Lower lobe of right lung (tissue), 2 donors: ENCODE measurements at places on chromosomes 4 and X. TPM values are rescaled to one million over a fixed set of nuclear protein-coding genes. Genes with fewer than 3 reads are reported as not detected.

Gene OPHN1
- total RNA-seq: 10.7 TPM

DNA sequence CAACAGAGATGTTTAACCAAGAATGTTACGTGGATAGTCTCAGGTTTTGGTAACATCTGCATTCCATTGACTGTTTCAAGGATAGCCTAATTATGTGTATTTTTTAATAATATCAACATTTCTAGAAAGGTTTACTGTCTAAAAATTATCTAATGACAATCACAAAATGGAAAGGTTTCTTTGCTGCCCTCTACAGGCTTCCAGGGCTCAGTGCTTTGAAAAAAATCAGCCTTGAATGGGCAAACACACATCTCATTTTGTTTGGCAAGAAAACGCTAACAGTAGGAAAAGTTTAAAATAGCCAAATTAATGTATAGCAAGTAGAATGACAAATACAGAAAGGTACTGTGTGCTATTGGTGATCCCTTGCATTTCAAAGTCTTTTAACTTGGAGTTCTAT, 223.4 kb upstream of the PRPS2 start:
- no peaks in the 10 kb centered on the region for H3K27me3 ChIP-seq
- no peaks in the 10 kb centered on the region for H3K4me1 ChIP-seq
- H3K4me3 ChIP-seq: no peak overlapping the region
- no peak overlapping the region for H3K27ac ChIP-seq
- H3K36me3 ChIP-seq: no peaks in the 10 kb centered on the region

Gene BEND2
- total RNA-seq: 0.24 TPM

DNA sequence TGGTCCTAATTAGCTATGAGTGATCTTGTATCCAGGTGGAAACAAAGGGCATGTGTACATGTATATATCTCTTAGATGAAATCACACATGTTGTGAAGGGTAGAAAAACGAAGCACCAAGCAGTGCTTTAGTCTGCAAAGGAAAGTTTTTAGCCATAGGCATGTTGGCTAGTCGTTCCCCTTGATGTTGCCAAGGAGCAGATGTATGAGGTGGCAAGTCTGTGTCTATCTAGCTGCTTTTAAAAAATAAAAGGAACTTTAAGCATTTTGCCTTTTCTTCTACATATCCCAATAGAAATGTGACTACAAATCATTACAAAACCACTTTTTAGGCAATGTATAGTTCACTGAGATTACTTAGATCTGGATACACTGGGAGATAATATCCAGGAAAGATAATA, 63.1 kb downstream of the NSUN7 start:
- DNase-seq: no peak
- H3K36me3 ChIP-seq: peaks cover 43% of the 10 kb centered on the region
- no peaks in the 10 kb centered on the region for H3K4me1 ChIP-seq
- H3K27me3 ChIP-seq: no peaks in the 10 kb centered on the region
- peak overlapping the region; percentile 59 for H3K27ac ChIP-seq

- no peaks in the 10 kb centered on the region for H3K27me3 ChIP-seq
- H3K4me3 ChIP-seq: no peak overlapping the region
- H3K36me3 ChIP-seq: no peaks in the 10 kb centered on the region
- H3K4me1 ChIP-seq: no peaks in the 10 kb centered on the region
- DNase-seq: no peak
Observed at GRCh38 chr4:116361790-116362189, 723.6 kb downstream of the TRAM1L1 start.

DNA sequence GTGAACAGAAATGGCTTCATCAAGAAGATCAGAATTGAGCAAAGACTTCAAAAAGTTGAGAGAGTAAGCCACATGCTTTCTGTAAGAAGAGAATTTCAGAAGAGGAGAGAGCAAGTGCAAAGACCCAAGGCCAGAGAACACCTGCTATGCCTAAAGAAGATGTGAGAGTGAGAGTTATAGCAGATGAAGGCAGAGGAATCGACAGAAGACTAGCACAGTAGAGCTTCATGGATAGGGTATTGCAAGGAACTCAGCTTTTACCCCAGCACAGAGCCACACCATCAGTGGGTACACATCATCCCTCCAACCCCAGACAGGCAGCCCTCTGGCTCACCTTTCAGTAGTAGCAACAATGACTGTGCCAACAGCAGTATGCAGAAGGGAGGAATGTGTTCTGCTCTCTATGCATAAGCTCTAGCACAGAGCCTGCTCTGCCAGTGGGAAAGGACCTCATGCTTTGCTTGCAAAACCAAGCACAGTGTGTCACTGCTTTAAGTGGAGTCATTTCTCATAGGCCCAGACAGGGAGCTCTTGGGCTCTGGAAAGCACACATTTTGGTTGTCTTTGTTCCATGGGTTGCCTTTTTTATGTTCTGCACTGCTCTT, 318.6 kb downstream of the NAF1 start:
- no peaks in the 10 kb centered on the region for H3K4me1 ChIP-seq
- no peaks in the 10 kb centered on the region for H3K36me3 ChIP-seq
- no peak overlapping the region for H3K27ac ChIP-seq
- H3K27me3 ChIP-seq: no peaks in the 10 kb centered on the region
- no peak overlapping the region for H3K4me3 ChIP-seq
- no peak for DNase-seq

DNA sequence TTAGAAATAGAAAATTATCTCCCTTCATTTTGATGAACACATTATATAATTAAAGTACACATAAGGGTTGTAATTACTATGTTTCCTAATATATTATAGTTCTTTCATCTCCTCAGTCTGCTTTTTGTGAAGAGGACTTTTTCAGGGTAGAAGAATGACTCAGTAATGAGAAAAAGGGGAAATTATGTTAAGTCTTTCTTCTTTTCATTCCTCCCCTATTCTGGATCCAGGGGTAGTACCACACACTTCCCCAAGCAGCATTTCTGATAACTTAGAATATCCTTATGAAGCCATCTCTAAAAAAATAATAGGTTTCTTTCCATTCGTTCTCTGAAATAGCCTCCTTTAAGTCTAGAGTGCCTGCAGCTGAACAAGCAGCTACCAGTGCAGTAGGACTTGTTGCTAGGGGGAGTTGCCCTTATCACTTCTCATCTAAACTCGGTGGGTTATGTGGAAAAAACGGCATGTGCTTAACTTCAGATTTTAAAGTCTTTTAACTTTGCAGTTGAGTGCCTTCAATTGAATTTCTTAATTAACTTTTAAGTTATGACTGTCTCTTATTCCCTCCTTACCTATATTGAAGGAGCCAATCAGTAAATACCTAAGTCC, 184.8 kb downstream of the ARHGAP24 start:
- DNase-seq: no peak
- no peaks in the 10 kb centered on the region for H3K36me3 ChIP-seq
- H3K4me3 ChIP-seq: no peak overlapping the region
- no peaks in the 10 kb centered on the region for H3K27me3 ChIP-seq

DNA sequence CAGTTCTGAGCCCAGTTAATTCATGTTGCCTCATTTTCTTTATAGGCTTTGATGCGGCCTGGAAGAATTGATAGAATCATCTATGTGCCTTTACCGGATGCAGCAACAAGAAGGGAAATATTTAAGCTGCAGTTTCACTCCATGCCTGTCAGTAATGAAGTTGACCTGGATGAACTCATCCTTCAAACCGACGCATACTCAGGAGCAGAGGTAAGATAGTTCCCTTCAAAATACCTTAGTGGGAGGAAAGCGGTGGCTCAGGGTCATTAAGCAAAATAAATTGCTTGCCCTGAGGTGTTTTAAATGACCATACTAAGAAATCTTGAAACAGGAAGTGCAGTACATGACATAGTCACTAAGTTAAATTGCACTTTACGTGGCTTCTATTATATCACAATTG, 140.6 kb upstream of the SPRY1 start:
- H3K36me3 ChIP-seq: no peaks in the 10 kb centered on the region
- H3K27me3 ChIP-seq: no peaks in the 10 kb centered on the region
- H3K4me1 ChIP-seq: peaks cover 3% of the 10 kb centered on the region
- H3K27ac ChIP-seq: no peak overlapping the region
- no peak overlapping the region for H3K4me3 ChIP-seq
- DNase-seq: no peak

DNA sequence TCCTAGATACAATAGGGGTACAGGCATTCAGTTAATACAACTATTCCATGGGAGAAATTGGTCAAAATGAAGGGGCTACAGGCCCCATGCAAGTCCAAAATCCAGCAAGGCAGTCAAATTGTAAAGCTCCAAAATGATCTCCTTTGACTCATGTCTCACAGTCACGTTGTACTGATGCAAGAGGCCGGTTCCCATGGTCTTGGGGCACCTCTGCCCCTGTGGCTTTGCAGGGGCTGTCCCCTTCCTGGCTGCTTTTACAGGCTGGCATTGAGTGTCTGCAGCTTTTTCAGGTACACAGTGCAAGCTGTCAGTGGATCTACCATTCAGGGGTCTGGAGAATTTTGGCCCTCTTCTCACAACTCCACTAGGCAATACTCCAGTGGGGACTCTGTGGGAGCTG, 12.5 kb upstream of the ASIC5 start:
- no peaks in the 10 kb centered on the region for H3K36me3 ChIP-seq
- H3K27me3 ChIP-seq: no peaks in the 10 kb centered on the region
- H3K4me3 ChIP-seq: no peak overlapping the region
- H3K4me1 ChIP-seq: no peaks in the 10 kb centered on the region

GRCh38 chr4:38620065-38620464, 43.9 kb upstream of the KLF3 start:
- DNase-seq: no peak
- H3K36me3 ChIP-seq: no peaks in the 10 kb centered on the region
- peaks cover 33% of the 10 kb centered on the region for H3K4me1 ChIP-seq
- no peak overlapping the region for H3K4me3 ChIP-seq
- no peak overlapping the region for H3K27ac ChIP-seq
- H3K27me3 ChIP-seq: no peaks in the 10 kb centered on the region

Gene USP51
- 4.2 TPM for total RNA-seq

DNA sequence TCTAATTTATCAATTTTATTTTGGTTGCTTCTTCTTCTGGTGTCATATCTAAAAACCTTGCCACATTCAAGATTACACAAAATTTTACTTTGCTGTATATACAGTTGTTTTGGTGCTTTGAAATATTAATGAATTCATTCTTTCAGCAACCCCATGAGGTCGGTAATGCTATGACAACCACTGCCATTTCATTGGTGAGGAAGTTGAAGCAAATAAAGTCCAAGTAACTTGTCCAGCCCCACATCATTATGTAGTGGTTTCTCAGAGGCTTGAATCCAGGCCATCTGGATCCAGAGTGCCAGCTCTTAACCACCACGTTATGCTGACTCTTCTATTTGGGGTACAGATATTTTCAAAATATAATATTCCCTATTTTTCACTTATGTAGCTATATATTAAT, 42.2 kb downstream of the UGT2A3 start:
- H3K36me3 ChIP-seq: no peaks in the 10 kb centered on the region
- H3K27ac ChIP-seq: no peak overlapping the region
- H3K4me1 ChIP-seq: peaks cover 10% of the 10 kb centered on the region
- DNase-seq: no peak
- no peaks in the 10 kb centered on the region for H3K27me3 ChIP-seq

Gene CSAG1
- total RNA-seq: not detected
